Right kidney (tissue), 9 donors: ENCODE measurements at places on chromosomes 13 and 19.

- DNase-seq = no peak
Observed at GRCh38 chr13:46137627-46138317, 32.9 kb upstream of the CPB2 start.

- DNase-seq = peak; percentile 93
Observed at GRCh38 chr13:40666045-40666932, at the start of gene FOXO1. Gene FOXO1 (minus strand): TSS chr13:40666641. CDS start chr13:40666212, 429 bp downstream.

- no peak for DNase-seq
Observed at GRCh38 chr19:18253716-18254115, 20.5 kb downstream of the IQCN start.

- no peak for DNase-seq
Observed at GRCh38 chr13:113962386-113962785, 11.5 kb downstream of the C13orf46 start.

GRCh38 chr19:10027158-10027997, 14.1 kb downstream of the RDH8 start:
- DNase-seq = peak; percentile 85

DNA sequence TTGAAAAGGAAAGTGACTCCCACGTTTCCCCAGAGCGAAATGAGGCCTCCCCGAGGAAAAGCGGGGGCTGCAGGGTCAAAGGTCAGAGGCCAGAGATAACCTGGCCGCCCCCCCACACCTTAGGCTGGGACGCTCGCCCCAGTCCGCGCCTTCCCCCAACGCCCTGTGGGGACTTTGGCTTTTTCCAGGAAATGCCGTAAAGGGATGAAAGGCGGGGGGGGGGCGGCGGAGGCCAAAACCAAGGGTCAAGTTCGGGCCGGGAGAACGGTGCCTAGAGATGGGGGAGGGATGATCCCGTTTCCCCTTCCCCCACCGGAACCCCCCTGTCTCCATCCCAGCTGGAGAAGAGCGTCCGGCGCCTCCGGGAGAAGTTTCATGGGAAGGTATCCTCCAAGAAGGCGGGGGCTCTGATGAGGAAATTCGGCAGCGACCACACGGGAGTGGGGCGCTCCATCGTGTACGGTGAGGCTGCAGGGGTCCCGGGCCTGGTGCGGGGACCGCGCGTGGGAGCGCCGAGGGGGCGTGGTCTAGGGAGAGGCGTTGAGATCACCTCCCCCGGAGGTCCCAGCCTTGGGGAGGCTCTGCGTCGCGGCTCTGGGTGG, 575 bp downstream of the SHFL start:
- peak; percentile 55 for DNase-seq
